Stimulated activated naive CD4-positive, alpha-beta T cell (primary cell): ENCODE measurements at places on chromosomes 6 and 20.

- no peak for DNase-seq
These were observed 68.2 kb downstream of the SEL1L2 start for GRCh38 chr20:13922241-13922640.

- no peak for DNase-seq
These were observed 762 bp upstream of the TCEA2 start for GRCh38 chr20:64062276-64062595.

GRCh38 chr6:104118274-104118673 is 741.4 kb downstream of the HACE1 start:
- DNase-seq: no peak

DNA sequence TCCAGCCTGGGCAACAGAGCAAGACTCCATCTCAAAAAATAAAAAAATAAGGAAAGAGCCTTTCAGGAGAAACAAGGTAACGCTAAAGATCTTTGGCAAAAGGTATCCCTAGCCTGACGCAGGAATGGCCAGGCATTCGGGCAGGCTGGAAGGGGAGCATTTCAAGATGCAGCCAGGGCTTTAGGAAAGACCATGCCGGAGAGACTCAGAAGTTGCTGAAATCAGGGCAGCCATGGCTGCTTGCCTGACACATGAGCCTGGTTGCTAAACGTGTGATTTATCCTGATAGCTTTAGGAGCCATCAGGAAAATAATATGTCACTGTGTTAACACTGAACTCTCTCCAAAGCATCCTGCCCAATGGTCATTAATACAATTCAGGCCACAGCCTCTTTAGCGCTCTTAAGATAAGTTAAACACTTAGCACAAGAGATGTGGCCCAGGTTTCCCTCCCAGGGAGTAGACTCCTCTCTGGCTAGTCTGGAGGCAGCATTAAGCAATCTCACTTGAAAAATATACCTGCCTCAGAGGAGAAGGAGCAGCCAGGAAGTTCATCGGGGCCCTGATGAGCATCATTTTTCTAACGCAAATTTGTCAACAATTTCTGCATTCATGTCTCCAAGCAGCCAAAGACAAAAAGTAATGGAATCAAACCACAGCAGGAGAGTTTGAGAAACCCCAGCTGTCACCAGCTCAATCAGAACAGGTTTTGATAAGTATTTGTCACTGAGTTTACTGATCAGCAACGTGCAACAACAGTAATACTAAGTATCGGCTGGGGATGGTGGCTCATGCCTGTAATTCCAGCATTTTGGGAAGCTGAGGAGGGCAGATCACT is 200.0 kb downstream of the ZMYND8 start:
- DNase-seq: no peak

DNA sequence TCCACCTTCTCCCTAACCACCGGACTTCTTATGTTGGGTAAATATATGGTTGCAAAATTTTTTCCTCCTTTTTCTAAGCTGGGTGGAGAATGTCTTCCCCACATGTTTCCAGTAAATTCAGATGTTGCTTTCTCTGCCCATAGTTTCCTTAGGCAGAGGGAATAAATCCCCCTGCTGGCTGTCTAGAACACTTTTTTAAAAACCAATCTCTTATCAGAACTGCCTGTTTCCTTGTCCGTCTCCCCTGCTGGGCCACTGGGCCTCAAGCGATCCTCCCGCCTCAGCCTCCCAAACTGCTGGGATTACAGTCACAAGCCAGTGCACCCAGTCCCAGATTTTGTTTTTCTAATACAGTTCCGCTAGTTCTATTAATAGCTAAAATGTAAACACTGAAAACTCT is 9.9 kb upstream of the WFDC2 start:
- DNase-seq: no peak

- DNase-seq: no peak
These were observed 87.8 kb downstream of the GMDS start for GRCh38 chr6:2157441-2158127.

DNA sequence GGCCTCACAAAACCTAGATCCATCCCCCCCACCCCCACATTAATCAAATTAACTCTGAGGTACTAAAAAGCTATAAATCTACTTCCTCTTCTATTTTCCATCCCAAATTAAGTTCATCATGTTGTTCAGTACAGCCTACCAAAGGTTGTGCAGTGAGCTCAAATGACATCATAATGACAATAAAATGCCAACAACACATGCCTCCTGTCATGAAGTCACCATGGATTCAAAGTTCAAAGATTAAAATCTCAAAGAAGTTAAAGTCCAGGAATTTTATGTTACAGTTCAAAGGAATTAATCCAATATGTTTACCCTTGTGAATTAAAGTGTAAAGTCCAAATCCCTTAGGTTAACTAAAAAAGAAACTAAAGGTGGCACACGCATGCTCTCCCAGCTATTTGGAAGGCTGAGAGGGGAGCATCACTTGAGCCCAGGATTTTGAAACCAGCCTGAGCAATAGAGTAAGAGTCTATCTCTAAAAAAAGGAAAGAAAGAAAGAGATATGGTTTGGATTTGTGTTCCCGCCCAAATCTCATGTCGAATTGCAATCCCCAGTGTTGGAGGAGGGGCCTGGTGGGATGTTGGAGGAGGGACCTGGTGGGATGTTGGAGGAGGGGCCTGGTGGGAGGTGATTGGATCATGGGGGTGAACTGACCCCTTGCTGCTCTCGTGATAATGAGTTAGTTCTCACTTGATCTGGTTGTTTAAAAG is 25.7 kb upstream of the SIRT5 start:
- DNase-seq: no peak

DNA sequence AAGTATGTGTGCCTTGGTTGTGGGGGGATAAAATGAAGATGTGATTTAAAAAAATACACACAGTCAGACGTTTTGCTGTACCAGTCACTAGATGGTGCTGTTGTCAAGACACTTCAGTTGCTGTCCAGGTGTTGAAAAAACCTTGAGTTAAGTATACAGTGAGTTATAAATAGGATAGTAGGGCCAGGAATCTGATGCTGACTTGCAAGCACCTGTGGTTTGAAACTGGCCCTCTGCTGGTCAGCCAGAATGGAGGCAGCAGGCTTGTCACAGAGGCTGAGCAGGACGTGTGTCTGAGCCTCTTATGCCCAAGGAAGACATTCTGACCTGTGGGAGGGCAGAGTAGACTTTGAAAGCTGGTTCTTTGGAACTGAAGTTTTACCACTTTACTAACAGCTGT is 27.8 kb downstream of the RNF8 start:
- peak; percentile 39 for DNase-seq

- DNase-seq: no peak
These were observed 170.7 kb upstream of the KCNK16 start for GRCh38 chr6:39493174-39493573.

- DNase-seq: no peak
These were observed 656 bp downstream of the TDRD6 start for GRCh38 chr6:46688117-46688965.

DNA sequence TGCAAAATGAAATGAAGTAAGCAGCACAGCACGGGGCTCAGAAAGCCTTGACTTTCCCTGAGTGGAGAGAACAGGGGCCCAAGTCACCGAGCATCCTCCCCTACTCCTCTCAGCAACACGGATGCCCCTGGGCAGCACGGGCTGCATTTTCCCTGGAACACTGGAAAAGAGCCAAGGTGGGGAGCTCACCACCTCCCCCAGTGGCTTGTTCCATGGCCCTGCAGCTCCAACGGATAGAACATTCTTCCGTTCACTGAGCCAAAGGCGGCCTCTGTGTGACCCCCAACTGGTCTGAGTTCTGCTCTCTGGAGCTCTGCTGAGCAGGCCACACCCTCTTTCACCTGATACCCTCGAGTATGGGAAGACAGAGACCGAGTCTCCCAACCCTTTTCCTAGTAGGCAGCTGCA is 20.8 kb upstream of the EMILIN3 start:
- no peak for DNase-seq

DNA sequence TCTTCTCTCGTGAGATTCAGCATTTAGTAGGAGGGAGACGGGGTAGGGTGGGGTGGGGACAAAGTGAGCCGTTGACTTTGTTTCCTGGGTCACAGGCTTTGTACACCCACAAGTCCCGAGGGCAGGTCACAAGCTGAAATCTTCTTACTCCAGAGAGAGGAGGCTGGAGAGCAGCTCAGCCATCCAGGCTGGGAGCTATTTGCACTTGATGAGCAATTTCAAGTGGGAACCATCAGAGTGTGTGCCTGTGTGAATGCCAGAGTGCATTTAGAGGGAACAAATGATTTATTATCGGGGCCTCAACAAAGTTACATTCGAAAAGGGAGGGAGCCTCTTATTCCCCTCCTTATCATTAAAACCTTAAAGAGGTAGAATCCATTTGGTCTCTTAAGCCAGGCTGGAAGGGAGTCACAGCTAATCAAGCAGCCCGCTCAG is 155.7 kb upstream of the JARID2 start:
- no peak for DNase-seq

DNA sequence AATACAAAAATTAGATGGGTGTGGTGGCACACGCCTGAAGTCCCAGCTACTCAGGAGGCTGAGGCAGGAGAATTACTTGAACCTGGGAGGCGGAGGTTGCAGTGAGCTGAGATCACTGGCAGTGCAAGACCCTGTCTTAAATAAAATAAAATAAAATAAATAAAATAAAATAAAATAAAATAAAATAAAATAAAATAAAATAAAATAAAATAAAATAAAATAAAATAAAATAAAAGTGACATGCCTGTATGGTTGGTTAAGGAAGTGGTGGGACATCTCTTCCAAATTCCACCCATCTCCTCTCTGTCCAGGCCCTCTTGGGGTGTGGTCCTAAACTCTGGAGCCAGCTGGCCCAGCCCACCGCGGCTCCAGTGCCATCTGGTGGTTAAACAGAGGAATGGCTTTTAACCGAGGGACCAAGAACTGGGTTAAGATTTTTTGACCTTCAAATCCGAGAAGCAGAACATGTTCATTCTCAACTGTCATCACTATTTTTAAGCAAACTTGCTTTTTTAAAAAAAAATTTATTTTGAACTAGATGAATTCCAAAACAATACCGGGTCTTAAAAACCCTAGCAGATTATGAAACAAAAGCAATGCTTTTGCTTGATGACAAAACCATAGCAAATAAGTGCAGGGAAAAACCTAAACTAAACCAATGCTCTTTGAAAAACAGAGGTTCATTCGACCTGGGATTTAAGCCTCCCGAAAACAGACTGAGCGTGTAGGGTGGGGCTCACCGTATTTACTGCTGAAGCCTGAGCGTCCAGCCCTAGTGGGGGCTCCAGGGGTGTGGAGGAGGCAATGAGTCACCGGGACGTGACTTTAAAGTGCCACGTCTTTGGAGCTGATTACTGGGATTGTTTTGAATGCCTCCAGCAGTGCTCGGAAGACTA is 68.8 kb downstream of the CDC5L start:
- no peak for DNase-seq

DNA sequence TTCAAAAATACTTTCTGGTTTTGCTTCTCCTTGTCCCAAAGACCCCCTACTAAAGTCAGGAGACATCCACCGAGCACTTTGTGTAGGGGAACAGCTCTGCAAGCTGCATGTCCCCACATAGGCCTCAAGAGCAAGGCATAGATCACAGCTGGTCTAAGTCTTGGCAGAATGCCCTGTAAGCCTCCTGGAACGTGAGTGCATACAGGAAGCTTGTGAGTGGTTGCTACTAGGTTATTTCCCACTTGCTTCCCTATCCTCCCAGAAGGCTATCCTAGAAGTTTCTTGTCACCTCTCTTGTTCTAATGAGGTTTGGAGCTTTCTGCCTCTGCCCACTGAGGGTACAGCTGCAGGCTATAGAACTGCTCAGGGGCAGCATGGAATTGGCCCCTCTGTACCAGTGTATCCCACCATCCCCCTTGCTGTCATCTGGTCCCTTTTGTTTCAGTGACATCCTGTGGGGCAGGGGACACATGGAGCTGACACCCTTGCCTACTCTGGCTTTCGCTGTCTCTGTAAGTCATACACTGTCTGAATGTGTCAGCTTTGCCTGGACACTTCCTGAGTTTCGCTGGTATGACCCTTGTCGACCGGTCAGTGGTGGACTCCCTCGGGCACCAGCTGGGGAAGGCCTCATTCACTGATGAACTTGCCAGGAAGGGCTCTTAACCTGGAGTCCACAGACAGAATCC is 35.6 kb upstream of the KCNK16 start:
- no peak for DNase-seq

GRCh38 chr6:109118871-109119354 is 23.6 kb downstream of the CEP57L1 start:
- DNase-seq: no peak

- no peak for DNase-seq
These were observed 30.7 kb upstream of the MAP3K4 start for GRCh38 chr6:160960839-160961238.

DNA sequence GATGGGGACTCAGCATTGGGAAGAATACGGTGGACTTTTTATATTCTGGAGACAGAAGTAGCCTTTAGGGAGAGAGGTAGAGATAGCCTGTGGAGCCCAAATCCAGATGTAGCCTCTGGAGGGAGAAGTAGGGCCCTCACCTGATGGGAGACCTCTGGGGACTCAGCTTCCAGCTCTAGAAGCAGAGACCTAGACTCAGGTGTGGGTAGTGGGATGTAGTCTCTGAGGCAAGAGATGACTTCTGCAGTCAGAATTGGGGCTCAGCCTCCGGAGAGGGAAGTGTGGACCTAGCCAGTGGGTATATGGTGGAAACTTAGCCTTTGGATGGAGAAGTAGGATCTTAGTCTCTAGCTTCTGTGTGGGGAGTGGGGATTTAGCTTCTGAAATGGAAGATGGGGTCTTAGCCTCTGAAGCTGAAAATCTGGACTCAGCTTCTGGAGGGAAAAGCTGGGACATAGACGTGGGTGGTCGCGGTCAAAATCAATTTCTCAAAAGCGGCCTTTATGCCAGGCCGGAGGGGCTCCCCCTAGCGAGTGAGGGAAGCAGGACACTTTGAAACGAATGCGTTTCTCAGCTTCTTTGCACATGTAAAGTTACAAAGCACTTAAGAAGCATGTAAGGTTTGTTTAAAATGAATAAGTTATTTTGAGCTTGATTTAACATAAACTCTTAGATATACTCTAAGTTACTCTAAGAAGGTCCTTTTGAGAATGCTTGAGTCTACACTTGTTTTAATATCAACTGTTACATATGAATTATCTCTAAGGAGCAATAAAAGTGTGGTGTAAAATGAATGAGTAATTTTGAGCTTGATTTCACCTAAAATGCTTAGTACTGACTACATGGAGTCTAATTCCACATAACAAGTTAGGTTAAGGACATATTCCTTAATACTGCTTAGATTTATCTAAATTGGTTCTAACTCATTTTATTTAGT is 12.9 kb upstream of the ZNF343 start:
- peak; percentile 45 for DNase-seq

DNA sequence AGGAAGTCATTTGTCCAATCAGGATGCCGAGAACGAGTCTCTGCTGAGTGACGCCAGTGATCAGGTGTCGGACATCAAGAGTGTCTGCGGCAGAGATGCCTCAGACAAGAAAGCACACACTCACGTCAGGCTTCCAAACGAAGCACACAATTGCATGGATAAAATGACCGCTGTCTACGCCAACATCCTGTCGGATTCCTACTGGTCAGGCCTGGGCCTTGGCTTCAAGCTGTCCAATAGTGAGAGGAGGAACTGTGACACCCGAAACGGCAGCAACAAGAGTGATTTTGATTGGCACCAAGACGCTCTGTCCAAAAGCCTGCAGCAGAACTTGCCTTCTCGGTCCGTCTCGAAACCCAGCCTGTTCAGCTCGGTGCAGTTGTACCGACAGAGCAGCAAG is 281.5 kb downstream of the TSHZ2 start:
- DNase-seq: no peak
